Activated CD8-positive, alpha-beta T cell treated with anti-CD3 and anti-CD28 coated beads for 36 hours (primary cell): ENCODE measurements at places on chromosomes 1 and 21. TPM values are rescaled to one million over a fixed set of nuclear protein-coding genes. Genes with fewer than 3 reads are reported as not detected.
A peak's percentile ranks its signal among the peaks of the same experiment; 100 is the strongest.

The PADI3 gene
- total RNA-seq, result not detected

The CDC42BPA gene
- 2.1 TPM for total RNA-seq

The FAAH gene
- 4.7 TPM for total RNA-seq

The OVAAL gene
- not detected for total RNA-seq

The DVL1 gene
- total RNA-seq, result 39.2 TPM

The LEFTY1 gene
- 0.16 TPM for total RNA-seq

- H3K27me3 ChIP-seq, result no peaks in the 10 kb centered on the region
- H3K4me3 ChIP-seq, result no peak overlapping the region
- DNase-seq, result no peak
- H3K27ac ChIP-seq, result no peak overlapping the region
- no peaks in the 10 kb centered on the region for H3K36me3 ChIP-seq
These were observed 651.4 kb downstream of the KCNT2 start for GRCh38 chr1:195956845-195957244.

GRCh38 chr21:23853796-23854379, 1753.4 kb downstream of the MRPL39 start:
- H3K4me3 ChIP-seq, result no peak overlapping the region
- peaks cover 6% of the 10 kb centered on the region for H3K4me1 ChIP-seq
- no peak overlapping the region for H3K27ac ChIP-seq
- DNase-seq, result peak; percentile 25

DNA sequence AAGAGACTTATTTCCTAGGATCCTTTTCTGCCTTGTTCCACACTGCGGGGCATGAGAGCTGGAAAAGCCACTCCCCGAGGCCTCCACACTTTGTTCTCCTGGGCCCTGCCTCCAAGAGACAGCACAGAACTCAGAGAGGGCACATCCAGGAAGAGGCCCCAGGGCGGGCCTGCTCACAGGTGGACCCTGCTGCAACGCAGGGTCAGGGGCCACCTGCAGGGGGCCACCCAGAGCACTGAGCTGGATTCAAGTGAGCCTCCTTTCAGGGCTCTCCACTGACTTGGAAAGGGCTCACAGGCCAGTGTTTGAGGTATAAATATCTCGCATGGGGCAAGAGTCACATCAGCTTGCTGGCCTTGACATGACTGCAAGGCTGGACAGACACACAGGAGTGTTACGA, 4.8 kb downstream of the RGS16 start:
- H3K36me3 ChIP-seq, result no peaks in the 10 kb centered on the region
- no peak overlapping the region for H3K27ac ChIP-seq
- peaks cover 19% of the 10 kb centered on the region for H3K4me1 ChIP-seq

GRCh38 chr21:33901412-33902288, 14.0 kb downstream of the ATP5PO start:
- H3K27ac ChIP-seq, result peak overlapping the region; percentile 30
- H3K4me1 ChIP-seq, result peaks cover 8% of the 10 kb centered on the region
- peaks cover 33% of the 10 kb centered on the region for H3K36me3 ChIP-seq
- H3K27me3 ChIP-seq, result no peaks in the 10 kb centered on the region

DNA sequence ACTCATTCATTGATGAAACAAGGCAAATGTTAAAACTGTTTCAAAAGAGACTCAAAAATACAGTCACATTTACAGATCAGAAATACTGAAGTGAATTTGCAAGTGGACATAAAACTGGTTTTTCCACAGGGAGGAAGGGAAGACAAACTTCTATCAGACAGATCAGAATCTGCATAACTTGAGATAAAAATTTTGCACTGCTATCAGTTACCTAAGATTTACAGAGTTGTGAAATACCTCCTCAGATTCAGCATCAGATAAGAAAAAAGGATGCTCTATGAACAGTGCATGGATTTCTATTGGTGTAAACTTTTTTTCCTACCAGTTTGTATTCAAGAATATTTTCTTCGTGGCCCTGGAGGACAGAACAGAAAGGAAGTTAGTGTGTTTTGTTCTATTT, 575.4 kb downstream of the RWDD3 start:
- H3K27ac ChIP-seq, result no peak overlapping the region
- H3K4me1 ChIP-seq, result no peaks in the 10 kb centered on the region
- no peak for DNase-seq
- no peaks in the 10 kb centered on the region for H3K36me3 ChIP-seq
- no peaks in the 10 kb centered on the region for H3K27me3 ChIP-seq

- no peak overlapping the region for H3K4me3 ChIP-seq
These were observed 13.1 kb downstream of the ACTA1 start for GRCh38 chr1:229420765-229421164.

- H3K27ac ChIP-seq, result no peak overlapping the region
- H3K4me3 ChIP-seq, result no peak overlapping the region
- peaks cover 5% of the 10 kb centered on the region for H3K4me1 ChIP-seq
- H3K36me3 ChIP-seq, result peaks cover 5% of the 10 kb centered on the region
These were observed 33.7 kb downstream of the RTCA start for GRCh38 chr1:100299521-100300222.

GRCh38 chr1:52641307-52641706, 8.3 kb downstream of the SHISAL2A start:
- no peak overlapping the region for H3K4me3 ChIP-seq
- peaks cover 22% of the 10 kb centered on the region for H3K36me3 ChIP-seq
- H3K27me3 ChIP-seq, result no peaks in the 10 kb centered on the region
- H3K27ac ChIP-seq, result peak overlapping the region; percentile 68
- H3K4me1 ChIP-seq, result peaks cover 43% of the 10 kb centered on the region

GRCh38 chr1:15141935-15142539, 11.5 kb upstream of the TMEM51 start:
- no peaks in the 10 kb centered on the region for H3K36me3 ChIP-seq
- no peak overlapping the region for H3K4me3 ChIP-seq
- DNase-seq, result no peak
- peaks cover 5% of the 10 kb centered on the region for H3K4me1 ChIP-seq
- peaks cover 48% of the 10 kb centered on the region for H3K27me3 ChIP-seq

DNA sequence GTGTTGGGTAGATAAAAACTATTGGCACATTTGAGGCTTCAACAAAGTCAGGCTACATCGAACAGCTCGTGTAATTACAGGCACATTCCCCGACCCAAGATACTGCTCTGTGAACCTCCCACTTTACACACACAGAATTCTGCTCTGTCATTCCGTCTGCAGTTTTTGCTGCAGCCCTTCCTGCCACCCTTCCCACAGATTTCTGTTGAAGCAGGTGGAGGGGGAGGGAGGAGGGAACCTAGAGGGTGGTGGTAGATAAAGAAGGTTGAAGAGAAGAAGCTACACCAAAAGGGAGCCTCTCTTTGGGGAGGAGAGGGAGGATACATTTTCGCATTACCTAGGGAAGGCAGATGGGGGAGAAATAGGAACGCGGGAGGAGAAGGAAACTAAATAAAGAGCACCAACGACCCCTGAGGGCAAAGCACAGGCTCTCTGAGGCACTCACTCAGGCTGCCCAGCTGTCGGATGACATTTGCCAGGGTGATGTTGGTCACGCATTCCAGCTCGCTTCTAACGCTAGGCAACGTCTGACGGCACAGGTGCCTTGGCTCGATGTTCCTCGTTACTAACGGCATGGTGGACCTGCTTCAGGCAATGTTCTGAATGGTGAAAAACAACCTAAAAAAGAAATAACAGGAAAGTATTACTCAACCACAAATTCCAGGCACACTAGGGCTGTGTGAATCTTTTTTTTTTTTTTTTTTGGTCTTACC, 36.0 kb downstream of the GPR3 start:
- DNase-seq, result peak; percentile 54
- H3K4me3 ChIP-seq, result peak overlapping the region; percentile 63
- no peaks in the 10 kb centered on the region for H3K27me3 ChIP-seq
- peak overlapping the region; percentile 80 for H3K27ac ChIP-seq
- peaks cover 72% of the 10 kb centered on the region for H3K4me1 ChIP-seq
- H3K36me3 ChIP-seq, result peaks cover 34% of the 10 kb centered on the region

DNA sequence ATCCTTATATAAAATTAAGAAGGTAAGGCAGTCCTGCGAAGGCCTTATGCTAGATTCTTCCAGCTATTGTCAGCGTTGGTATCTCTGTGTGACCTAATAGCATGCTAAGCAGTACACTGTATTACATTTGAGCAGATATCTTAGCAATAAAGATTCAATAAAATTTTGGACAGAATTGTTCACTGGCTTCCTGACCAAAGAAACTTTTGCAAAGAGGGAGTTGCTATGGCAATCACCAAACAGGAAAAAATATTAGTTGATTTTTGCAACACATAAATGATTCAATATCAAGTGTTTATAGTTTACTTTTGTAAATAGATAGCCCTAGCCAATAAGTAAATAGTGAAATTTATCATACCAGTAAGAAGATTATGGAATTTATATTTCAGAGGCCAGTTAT, 31.0 kb upstream of the PLEKHO1 start:
- H3K4me3 ChIP-seq, result no peak overlapping the region
- H3K27ac ChIP-seq, result no peak overlapping the region
- H3K4me1 ChIP-seq, result peaks cover 5% of the 10 kb centered on the region
- H3K27me3 ChIP-seq, result no peaks in the 10 kb centered on the region
- no peak for DNase-seq

DNA sequence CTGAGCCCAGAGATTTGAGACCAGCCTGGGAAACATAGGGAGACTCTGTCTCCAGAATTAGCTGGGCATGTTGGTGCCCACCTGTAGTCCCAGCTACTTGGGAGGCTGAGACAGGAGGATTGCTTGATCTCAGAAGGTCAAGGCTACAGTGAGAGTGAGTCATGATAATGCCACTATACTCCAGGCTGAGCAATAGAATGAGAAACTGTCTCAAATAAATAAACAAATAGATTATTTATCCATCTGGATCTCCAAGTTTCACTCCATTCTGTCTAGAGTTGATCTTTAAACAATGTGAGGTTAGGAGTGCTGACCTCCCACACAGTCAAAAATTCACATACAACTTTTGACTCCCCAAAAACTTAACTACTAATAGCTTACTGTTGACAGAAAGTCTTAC, 106.8 kb upstream of the PALMD start:
- no peaks in the 10 kb centered on the region for H3K4me1 ChIP-seq
- H3K36me3 ChIP-seq, result no peaks in the 10 kb centered on the region
- peaks cover 2% of the 10 kb centered on the region for H3K27me3 ChIP-seq
- no peak overlapping the region for H3K27ac ChIP-seq
- no peak for DNase-seq

- H3K27ac ChIP-seq, result no peak overlapping the region
- peaks cover 1% of the 10 kb centered on the region for H3K27me3 ChIP-seq
- H3K4me3 ChIP-seq, result no peak overlapping the region
- no peaks in the 10 kb centered on the region for H3K4me1 ChIP-seq
These were observed 1.8 kb upstream of the SLC26A9 start for GRCh38 chr1:205945069-205945468.

DNA sequence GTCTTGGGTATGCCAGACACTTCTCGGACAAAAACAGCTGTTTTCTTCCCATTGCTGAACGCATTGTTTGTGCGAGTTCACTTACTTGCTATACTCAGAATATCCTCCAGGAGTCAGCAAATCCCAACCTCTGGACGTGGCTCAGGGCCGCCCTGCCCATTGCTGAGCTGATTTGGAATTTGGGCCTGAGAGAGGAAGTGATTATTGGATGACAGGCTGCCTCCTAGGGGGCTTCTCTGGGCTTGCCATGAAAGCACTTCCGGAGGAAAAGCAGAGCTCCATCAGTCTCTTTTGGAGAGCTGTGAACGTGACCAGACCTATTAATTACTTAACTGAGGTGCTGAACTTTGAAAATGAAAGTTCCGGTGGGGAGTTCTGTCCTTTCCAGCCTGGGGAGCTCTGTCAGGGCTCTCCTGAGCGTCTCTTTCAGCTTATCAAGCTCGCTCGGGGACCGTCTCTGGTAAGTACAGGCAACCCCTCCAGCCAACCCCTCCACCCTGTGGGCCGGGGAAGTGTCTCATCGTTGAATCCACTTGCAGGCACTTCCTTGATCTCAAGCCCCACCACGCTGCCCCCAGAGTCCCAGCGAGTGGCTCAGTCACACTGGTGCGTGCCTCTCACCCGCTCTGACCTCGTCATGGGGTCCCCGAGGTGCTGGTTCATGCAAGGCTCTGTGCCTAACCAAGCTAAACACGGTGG, 76.9 kb downstream of the CLIC6 start:
- H3K4me3 ChIP-seq, result peak overlapping the region; percentile 44
- no peaks in the 10 kb centered on the region for H3K36me3 ChIP-seq
- peak; percentile 69 for DNase-seq

DNA sequence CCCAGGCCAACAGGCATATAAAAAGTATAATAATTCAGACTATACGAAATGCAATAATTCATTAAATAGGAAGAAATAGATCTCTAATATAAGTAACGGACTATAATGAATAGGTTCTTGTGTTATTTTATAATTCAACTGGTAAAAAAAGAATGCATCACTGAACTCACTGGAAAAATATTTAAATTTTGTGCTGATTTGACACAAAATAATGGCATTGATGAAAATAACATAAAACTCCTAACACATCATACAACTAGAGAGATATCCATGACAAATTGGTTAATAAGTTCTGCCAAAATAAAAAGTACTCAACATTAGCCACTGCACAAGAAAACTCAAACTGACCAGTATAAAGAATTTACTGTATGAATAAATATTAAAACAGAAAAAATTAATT, 57.1 kb upstream of the RAB4A start:
- no peaks in the 10 kb centered on the region for H3K36me3 ChIP-seq
- no peak for DNase-seq
- no peaks in the 10 kb centered on the region for H3K27me3 ChIP-seq
- no peak overlapping the region for H3K4me3 ChIP-seq

GRCh38 chr1:201791779-201792173, 37.2 kb upstream of the IPO9 start:
- H3K4me3 ChIP-seq, result no peak overlapping the region
- H3K4me1 ChIP-seq, result peaks cover 9% of the 10 kb centered on the region
- H3K36me3 ChIP-seq, result no peaks in the 10 kb centered on the region
- H3K27me3 ChIP-seq, result no peaks in the 10 kb centered on the region
- DNase-seq, result peak; percentile 50
- H3K27ac ChIP-seq, result peak overlapping the region; percentile 53

DNA sequence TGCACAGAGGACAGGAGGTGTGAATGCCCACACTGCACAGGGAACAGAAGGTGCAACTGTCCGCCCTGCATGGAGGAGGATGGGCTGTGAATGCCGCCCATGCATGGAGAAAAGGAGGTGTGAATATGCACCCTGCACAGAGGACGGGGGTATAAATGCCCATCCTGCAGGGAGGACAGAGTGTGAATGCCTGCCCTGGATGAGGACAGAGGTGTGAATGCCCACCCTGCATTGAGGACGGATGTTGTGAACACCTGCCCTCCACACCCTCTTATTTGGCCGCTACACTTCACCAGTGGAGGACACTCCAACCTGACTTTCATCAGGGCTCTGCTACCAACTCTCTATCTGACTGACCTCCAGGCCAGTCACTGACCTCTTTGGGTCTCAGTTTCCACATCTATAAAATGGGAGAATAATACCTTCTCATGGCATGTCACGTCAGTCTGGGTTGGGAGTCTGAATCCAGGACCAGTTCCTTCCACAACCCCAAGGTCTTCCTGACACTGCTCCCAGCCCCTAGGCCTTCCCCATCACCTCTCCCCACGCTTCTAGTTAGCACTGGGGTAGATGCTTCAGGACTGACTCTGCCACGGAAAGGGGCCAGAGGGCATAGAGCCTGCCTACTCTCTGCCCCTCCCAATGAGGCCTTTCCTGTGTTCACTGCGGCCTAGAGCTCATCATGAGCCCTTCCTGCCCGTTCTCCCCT, 28.4 kb downstream of the ZBTB17 start:
- H3K4me1 ChIP-seq, result peaks cover 58% of the 10 kb centered on the region
- H3K27ac ChIP-seq, result peak overlapping the region; percentile 98
- DNase-seq, result no peak
